Activated T-cell treated with anti-CD3 and anti-CD28 coated beads, Interleukin-2, amount 50 U/mL, for 72 hours (primary cell): ENCODE measurements at places on chromosomes 16 and 17.

- DNase-seq = no peak
Observed at GRCh38 chr16:84532291-84532724, 27.8 kb upstream of the MEAK7 start.

DNA sequence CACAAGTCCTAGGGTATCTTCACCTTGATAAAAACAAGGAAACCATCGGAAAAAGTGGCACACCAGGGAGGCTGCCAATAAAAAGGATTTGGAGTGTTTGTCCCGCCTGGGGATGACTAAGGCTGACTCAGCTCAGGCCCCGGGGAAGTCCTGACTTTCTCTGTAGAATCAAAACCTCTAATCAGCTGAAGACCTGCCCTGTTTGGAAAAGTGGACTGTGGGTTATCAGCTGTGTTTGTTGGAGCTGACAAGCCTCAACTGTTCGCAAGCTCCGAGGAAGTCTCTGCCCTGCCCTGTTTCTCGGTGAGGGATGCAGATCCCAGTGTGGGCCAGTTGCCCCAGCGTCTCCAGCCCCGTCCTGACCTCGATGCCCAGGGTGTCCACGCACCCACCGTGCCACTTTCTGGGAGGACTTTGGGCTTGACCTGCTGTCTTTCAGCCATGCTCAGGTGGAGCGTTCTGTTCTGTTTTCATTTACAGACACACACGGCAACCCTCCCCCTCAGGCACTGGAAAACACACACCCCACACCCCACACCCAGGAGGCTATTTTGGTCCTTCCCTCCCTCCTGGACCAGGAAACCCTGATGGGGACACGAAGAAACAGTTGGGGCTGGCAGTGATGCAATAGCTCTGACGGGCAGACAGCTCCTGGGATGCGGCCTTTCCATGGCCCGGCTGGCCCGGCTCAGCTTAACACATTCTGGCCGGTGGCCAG is 27.6 kb upstream of the PITPNA start:
- peak; percentile 27 for DNase-seq

- no peak for DNase-seq
Observed at GRCh38 chr17:48125829-48126531, 18.4 kb downstream of the SNX11 start.

DNA sequence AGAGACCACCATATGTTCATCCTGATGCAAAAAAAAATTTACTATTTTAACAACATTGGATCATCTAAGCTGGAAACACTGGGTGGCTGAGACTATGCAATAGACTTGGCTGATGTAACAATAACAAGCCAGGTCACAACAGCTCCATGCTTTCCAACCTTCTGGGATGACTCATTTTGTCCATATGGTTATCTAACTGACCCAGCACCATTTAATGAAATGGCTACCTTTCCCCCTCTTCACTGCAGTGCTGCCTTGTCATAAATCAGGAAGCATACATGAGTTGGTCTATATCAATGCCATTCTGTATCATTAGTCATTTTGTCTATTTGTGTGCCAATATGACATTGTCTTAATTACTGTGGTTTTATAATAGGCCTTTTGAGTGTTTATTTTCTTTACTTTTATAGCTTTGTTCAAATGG is 217.6 kb upstream of the KCNJ16 start:
- DNase-seq = no peak

GRCh38 chr16:86092586-86093480 is 193.9 kb downstream of the IRF8 start:
- no peak for DNase-seq

GRCh38 chr17:82642022-82642421 is 6.2 kb downstream of the WDR45B start:
- DNase-seq = no peak

DNA sequence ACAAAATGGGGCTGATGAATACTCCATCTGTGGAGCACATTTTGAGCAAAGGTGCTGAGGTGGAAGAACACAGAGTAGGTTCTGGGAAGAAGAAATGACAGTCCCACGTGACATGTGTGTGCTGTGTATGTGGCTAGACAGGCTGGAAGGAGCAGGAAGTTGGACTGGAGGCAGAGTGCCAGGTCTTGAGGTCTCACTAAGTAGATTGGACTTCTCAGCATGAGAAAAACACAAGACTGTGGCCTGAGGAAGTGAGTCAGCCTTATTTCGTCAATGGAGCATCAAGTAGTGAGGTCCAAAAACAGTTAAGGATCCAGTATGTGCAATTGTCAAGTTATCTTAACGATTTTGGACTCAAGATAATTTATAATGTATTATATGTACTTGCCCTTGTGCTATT is 736.5 kb downstream of the KCNJ2 start:
- DNase-seq = no peak

- DNase-seq = no peak
Observed at GRCh38 chr16:14505846-14506245, 124.2 kb downstream of the PARN start.

DNA sequence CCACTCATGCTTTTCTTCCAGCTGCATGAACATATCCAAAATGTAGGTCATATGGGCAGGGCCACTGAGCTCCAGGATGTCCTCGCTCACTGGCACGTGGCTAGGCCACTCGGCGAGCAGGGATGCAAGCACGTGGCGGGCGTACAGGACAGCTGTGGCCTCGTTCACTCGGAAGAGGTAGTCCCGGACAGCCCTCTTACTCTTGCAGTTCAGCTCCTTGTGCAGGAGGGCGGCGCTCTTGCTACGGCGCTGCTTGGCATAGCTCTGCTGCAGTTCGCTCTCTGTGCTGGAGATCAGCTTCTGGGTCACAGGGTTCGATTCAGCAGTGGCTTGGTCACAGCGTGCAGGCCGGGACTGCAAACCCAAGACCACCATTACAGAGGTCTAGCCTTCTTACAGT is 53.1 kb upstream of the ATP2A3 start:
- DNase-seq = no peak

GRCh38 chr17:77493238-77493820 is 352.6 kb downstream of the SEC14L1 start:
- no peak for DNase-seq

DNA sequence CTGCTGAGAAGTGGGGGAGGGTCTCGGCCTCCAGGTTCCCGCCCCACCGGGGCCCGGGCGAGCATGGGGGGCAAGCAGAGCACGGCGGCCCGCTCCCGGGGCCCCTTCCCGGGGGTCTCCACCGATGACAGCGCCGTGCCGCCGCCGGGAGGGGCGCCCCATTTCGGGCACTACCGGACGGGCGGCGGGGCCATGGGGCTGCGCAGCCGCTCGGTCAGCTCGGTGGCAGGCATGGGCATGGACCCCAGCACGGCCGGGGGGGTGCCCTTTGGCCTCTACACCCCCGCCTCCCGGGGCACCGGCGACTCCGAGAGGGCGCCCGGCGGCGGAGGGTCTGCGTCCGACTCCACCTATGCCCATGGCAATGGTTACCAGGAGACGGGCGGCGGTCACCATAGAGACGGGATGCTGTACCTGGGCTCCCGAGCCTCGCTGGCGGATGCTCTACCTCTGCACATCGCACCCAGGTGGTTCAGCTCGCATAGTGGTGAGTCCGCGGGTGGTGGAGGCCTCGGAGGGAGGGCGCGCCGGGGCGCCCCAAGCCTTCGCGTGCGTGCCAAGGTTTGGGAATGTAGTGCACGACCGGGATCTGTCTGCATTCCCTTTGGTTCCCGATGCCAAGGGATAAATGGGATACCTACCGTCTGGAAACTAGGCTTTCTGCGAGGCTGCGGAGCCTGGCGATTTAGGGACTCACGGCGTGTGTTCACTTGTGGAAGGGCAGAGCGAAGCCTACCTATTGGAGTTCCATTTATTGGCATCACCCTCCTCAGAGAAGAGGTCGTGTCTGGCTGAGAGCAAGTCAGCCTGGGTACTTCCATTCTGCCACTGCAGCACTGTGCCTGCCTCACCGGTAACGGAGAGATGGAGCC is 1.0 kb downstream of the ZNRF1 start:
- peak; percentile 75 for DNase-seq

DNA sequence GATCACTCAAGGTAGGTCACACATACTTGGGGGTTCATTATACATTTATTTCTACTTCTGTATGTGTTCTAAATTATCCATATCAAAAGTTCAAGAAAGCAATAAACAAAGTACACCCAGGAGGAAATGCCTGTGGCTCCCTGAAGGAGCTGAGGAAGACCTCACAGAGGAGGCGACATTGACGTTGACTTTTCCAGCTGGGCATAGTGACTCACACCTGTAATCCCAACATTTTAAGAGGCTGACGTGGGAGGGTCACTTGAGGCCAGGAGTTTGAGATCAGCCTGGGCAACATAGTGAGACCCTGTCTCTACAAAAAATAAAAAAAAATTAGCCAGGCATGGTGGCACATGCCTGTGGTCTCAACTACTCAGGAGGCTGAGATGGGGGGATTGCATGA is 16.3 kb downstream of the ITGAD start:
- no peak for DNase-seq

- no peak for DNase-seq
Observed at GRCh38 chr16:27676839-27677238, 126.9 kb downstream of the KATNIP start.

GRCh38 chr16:75379339-75379738 is 54.0 kb downstream of the CFDP1 start:
- peak; percentile 5 for DNase-seq

DNA sequence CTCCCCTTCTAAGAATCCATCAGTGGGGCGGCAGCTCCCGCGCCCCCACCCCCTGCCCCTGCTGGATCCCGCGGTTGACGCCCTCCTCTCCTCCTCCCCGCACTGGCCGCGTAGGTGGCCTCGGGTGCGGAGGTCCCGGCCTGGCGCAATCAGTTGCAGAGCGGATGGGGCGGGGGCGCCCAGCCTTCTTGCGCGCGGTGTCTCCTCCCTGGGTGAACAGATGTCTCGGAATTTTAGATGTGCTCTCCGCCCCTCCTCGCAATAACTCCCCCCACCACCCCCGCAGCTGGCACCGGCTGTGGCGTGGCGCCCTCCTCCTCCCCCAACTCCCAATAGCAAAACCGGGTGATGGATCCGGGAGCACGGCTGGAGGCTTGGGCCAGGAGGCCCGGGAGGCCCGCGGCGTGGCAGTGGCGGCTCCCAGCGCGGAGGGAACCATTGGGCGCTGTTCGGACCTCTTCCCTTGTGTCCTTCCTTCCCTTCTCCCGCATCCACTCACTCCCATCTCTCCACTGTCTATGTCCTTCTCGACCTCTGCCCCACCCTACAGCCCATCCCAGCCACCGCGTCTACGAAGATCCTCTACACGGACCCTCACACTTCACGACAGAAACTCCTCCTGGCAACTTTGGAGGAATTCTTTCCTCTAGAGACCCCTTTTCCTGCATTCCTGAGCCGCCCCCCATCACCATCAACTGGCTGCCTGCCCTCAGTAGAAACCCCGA is 11.0 kb downstream of the NEUROD2 start:
- no peak for DNase-seq

DNA sequence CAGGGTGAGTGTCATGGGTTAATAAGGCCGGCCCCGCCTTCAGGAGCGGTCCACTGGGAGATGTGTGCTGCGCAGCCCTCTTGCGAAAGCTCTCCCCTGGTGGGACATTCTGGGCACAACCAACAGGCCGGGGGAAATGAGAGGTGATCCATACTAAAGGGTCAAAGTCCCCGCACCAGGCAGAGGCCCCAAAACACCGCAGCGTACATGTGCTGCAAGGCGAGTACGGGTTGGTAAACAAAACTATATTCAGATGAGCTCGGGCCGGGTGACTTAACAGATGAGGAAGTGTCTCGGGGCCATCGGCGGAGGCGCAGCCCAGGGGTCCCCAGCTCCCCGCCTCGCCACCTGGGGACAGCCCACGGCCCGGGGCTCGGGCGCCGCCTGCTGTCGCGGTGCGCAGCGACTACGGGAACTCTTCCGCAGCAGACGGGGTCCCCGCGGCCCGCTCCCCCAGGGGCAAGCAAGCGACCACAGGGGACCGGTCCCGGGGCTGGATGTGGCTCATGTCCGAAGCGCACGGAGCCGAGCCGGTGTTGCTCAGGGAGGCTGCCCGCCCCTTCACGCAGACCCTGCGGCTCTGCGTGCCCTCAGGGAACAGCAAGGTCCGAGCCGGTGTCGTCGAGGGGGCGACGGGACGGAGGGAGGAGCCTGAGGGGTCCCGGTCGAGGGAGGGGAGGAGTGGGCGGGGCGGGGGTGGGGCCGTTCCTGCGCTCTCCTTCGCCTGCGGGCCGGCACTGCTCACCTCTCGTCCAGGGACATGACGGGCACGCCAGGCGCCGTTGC is at the start of gene RAB37:
RAB37 (plus strand) TSS at position 744 of the 786 bp plus-strand sequence; CDS start at position 761, 17 bp downstream.
- peak; percentile 59 for DNase-seq

DNA sequence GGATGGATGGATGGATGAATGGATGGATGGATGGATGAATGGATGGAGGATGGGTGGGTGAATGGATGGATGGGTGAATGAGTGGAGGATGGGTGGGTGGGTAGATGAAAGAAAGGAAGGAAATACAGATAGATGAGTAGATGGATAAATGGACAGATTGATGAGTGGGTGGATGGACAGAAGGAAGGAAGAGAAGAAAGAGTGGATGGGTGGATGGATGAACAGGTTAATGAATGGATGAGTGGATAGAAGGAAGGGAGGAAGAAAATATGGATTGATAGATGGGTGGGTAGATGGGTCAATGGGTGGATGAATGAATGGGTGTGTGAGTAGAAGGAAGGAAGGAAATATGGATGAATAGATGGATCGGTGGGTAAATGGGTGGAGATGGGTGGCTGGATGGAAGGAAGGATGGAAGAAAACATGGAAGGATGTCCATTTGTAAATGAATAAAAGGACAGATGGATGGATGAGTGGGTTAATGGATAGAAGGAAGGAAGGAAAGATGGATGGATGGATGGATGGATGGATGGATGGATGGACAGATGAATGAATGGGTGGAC is 97.3 kb upstream of the TNRC6C start:
- DNase-seq = no peak

- DNase-seq = peak; percentile 14
Observed at GRCh38 chr17:2023692-2024571, 1.2 kb downstream of the RTN4RL1 start.

DNA sequence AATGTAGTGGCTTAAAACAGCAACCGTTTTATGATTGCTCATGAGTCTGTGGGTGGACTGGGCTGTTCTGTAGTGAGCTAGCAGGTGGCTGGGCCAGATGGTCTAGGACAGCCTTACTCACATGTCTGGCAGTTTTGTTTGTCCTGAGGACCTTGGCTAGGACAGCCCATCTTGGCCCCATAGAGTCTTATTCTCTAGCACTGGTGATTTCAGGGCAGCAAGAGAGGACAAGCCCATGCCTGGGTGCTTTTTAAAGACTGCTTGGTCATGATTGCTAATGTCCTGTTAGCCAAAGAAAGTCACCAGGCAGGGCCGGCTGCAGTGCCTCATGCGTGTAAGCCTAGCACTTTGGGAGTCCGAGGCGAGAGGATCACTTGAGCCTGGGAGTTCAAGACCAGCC is 139.8 kb downstream of the KATNIP start:
- no peak for DNase-seq

DNA sequence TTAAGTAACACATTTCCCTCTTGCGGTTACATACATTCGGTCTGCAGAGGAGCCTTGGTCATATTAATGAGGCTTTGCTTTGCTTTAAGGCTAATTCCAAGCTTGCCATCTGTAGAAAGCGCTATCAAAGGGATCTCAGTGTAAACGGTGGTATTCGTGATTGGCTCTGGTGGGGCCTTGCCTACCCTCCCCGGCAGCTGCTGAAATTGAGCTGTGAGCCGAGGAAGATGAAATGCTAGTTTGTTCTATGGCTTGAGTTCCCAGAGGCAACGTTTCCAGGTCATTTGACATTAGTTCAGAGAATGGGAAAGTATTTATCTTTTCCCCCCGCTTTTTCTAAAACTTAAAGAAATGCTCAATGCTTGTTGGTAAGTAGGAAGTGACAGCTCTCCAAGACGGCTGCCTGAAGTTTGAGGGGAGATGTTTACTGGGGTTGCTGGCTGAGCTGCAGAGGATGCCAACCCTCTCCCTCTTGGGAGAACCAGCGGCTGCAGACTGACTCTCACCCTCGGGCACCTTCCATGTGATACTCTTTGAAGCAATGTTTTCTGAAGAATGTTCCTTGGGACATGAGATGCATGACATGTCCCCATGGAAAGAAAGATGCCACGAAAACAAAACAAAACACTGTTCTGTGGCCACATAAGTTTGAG is 458.7 kb upstream of the EEF2KMT start:
- no peak for DNase-seq
